NCI-H460 (cell line): ENCODE measurements at places on chromosomes 1 and 21. TPM values are rescaled to one million over a fixed set of nuclear protein-coding genes. Genes with fewer than 3 reads are reported as not detected.

Gene GNG4
- total RNA-seq, result 0.25 and 0.87 TPM in 2 replicates

Gene GJA9
- total RNA-seq, result not detected in 2 replicates

- DNase-seq, result no peak
Observed at GRCh38 chr1:38578271-38578951, 281.2 kb downstream of the RRAGC start.

Gene PPFIA4
- total RNA-seq, result 3.4 and 4.2 TPM in 2 replicates

GRCh38 chr1:221884821-221885220, 142.9 kb upstream of the DUSP10 start:
- no peak for DNase-seq

DNA sequence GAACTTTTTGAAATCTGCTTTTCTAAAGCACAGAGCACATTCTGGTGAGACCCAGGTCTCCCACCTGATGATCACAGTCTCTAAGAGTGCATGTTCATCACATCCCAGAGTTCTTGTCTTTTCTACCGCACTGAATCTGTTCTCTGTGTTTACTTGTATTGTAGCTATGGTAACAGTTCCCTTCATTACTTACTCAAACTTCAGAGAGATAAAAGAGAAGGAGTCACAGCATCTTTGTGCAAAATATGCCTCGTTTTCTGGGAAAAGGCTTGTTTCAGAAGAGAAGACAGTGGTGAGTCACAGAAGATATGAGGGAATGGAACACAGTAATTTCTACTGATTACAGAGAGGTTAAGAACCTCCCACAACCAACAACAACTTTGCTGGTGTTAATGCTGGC, 580.6 kb downstream of the PLA2G4A start:
- DNase-seq, result no peak

- no peak for DNase-seq
Observed at GRCh38 chr1:203907901-203908300, 46.5 kb downstream of the SNRPE start.

DNA sequence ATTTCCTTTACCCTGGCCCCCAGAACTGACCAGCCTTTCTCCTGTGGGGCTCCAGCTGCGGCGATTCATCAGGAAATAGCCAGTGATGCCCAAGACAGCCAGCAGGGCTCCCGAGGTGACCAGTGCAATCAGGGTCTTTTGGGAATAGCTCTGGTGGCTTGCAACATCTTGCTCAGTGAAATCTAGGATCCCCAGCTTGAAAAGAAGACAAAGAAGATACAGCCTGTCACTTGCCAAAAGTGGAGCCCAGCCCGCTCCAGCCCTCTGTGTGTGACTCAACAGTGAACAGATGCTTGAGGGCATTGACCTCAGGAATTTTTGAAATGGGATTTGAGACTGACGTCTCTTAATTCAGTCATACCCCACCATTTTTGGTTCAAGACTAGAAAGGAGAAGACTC, 22.3 kb downstream of the CD34 start:
- DNase-seq, result no peak

Gene SLAMF7
- total RNA-seq, result not detected in 2 replicates

- DNase-seq, result no peak
Observed at GRCh38 chr1:248710305-248710900, 7.8 kb upstream of the OR14I1 start.

Gene MANEAL
- total RNA-seq, result 3.4 and 3.7 TPM in 2 replicates

Gene NCF2
- 0.17 and 0.29 TPM in 2 replicates for total RNA-seq

GRCh38 chr1:57712846-57713245, 289.0 kb upstream of the DAB1 start:
- no peak for DNase-seq

GRCh38 chr1:198467342-198467741, 73.1 kb downstream of the ATP6V1G3 start:
- DNase-seq, result no peak
